ENCODE measurements at places on chromosomes 12 and 14.

DNA sequence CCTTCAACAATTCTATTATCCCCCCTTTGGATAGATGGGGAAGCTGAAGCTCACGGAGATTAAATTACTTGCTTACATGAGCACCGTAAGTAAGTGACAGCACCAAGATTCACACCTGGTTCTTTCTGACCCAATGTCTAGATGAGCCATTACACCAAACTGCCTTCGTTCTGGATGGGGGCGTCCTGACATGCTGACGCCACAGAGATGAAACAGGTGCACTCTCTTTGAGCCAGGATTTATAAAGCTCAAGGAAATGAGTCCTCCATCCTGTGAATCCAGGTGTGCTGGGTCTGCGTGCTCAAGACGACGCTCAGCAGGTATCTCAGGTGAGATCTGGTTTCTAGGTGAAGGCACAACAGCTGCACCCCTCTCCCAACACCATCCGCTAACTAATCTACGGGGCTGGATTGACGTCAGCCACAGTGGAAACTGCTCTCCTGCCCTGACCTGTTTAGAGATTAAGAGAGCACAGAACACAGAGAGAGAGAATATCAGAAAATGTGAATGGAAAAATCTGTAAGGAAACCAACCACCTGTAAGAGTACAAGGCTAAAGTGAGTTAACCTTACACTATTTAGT, 61.6 kb downstream of the KSR2 start:
- no peak for DNase-seq

DNA sequence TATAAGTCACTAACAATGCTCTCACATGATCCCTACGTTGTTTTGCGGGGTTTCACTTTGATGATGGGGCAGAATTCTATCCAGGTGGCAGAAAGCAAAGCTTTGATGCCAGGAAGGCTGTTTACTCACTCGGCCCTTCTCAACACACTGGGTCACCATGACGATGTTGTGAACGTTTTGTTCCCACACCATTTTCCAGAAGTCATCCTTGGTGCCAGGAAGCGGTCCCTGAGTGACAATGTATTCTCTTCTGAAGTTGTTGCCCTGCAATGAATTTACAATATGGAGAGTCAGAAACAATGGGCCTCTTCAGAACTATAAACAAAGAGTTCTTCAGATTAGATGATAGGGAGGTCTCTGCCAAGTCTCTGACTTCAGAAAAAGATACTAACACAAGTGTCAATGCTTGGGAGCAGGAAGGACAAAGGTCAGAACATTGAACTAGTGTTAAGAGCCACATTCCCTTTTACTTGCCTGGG, 101.3 kb downstream of the PTPRB start:
- DNase-seq, result no peak

DNA sequence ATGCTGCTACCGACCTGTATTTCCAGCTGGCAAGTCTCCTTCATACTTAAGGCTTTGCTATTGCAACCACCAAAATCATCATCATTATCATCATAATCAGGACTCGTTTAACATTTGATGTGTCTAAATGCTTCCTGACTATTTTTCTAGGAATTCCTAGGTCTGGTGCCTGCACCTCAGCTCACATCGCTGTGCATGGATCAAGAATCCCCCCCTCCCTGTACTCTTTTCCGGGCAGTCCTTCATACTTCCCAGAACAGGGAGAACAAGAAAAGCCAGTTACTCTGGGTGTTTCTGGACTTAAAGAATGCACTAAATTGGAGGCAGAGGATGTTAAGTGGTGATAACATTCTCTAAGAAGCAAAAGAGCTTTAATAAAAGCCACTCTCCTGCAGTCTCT, 9.4 kb downstream of the ERP27 start:
- no peak for DNase-seq

GRCh38 chr12:94969424-94969823, 34.1 kb downstream of the NDUFA12 start:
- DNase-seq, result no peak

DNA sequence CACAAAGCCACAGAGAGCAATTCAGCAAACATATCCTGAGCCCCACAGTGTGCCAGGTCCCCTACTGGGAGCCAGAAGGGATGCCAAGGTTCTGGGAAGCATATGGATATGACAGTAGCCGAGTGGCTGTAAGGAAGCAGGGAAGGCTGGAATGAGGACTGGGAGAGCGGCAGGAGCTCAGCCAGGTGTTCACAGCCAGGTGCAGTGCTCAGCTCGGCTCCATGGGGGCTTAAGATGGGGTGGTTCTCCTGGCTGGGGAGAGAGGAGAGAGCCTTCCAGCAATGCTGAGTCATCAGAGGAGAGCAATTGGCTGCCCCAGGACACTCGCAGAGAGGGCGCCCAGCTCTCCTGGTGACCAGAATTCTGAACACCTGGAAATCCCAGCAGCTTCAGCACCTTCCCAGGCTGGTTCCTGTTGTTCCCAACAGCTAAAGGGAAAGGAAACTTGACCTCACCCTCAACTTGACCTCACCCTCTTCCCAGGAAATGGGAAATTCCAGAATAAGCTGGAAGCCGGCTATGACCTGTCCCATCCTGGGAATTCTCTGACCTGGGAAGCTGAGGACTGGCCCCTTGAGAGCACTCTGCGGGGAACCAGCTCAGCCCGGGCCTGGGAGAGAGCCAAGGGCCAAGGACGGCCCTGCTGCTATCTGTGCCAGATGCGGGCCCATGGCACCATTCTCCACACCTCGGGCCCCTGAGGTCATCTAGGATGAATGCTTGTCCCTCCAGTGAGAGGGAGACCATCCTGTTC, 34.6 kb downstream of the SLC6A12 start:
- no peak for DNase-seq

GRCh38 chr12:102964872-102965271, 7.4 kb downstream of the ASCL1 start:
- peak; percentile 61 for DNase-seq

DNA sequence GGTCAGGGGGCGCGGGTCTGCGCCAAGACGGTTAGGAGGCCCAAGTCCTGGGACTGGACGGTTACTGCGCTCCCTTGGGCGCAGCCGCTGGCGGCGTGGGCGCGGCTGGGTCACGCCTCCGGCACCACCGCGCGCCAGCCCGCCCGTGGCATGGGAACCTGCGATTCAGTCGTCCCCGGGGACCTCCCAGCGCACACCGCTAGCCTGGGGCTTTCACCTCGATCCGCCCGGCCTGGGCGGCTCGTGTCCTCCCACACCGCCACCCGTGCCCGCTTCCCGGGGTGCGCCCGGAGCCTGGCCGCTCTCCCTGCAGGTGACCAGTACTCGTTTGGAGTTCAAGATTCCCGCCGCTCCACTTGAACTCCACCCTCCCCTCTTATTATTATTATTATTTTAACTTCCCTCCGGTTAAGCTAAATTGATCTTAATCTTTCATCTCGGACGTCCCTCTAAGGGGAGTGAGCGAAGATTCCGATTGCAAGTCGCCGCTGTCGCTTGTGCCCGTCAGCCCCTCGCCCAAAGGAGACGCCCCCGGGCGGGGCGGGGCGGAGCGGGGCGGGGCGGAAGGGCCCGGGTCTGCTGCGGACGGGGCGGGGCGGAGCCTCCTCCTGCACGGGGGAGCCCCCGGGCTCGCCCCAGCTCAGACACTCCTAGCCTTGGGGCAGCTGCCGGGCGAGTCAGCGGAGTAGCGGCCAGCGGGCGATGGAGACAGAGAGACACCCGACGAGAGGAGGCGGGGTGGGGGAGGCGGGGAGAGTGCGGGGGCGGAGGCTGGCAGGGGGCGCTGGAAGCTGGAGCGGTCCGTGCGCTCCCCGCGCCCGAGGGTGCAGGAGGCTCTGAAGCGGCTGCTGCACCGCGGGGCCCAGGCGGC, at the start of gene KCNMB4:
TSS of gene KCNMB4 (plus strand) at position 643 of the 871 bp plus-strand sequence. CDS start 445 bp downstream, outside the sequence.
- DNase-seq, result peak; percentile 92

DNA sequence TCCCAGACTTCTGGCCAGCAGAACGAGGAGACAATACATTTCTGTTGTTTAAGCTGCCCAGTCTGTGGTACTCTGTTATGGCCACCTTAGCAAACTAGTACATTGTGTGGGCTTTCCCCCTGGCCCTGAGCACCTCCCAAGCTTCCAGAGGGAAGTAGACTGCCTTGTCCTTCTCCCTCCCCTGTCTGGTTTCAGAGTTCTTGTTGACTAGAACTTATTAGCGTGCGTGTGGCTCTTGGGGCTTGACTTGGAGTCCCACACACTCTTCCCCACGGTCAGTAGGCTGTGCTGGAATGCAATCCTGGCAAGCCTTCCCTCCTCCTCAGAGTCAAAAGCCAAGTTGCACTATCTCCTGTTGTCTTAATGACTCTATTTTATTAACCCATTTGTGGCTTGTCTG, 27.7 kb downstream of the FBLN5 start:
- DNase-seq, result no peak

- no peak for DNase-seq
Measured at GRCh38 chr14:74064426-74064825, 19.8 kb downstream of the ALDH6A1 start.

GRCh38 chr14:50670196-50670865, 2.2 kb upstream of the SAV1 start:
- DNase-seq, result no peak

- peak; percentile 81 for DNase-seq
Measured at GRCh38 chr14:103522649-103523574, at the start of gene CKB. Gene CKB, minus strand, starts transcription at chr14:103522830. Its CDS starts 337 bp downstream, at chr14:103522493.

DNA sequence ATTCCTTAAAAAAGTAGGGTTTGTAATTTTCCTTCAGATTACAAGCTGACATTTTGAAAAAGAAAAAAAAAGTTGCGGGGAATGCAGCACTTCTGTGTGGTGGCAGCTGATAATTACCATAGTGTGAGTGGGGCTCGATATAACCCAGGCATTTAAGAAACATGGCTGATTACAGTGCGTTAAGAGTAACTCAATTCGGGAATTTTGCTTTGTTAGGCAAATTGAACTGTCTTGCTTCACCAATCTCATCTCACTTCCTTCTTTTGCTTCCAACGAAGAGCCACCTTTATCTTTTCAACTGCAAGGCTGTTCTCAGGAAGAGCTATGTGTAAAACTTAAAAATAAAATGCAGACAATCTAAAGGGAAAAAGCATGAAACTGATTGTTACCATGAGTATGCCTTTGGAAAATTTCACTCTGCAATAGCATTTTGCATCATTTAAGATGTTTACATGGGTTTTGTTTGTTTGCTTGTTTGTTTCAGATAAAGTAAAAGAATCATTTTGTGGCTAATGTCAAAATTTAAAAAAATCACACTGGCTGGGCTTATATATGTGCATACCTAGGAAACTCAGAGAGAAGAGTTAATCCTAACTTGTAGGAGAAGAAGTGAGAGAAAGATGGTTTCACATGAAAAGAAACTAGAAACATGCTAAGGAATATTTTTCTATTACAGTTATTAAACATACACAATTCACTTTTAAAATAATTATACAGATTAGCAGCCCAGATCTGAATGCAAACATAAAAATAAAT, 295.9 kb upstream of the ATP2B1 start:
- no peak for DNase-seq

GRCh38 chr12:2017546-2018337, 13.5 kb upstream of the DCP1B start:
- peak; percentile 32 for DNase-seq

GRCh38 chr12:105013892-105014291, 27.8 kb downstream of the NOPCHAP1 start:
- DNase-seq, result no peak

GRCh38 chr14:105840266-105841021, 314.1 kb downstream of the TMEM121 start:
- DNase-seq, result no peak

GRCh38 chr12:12539028-12539810, 23.4 kb downstream of the DUSP16 start:
- DNase-seq, result no peak

- DNase-seq, result no peak
Measured at GRCh38 chr14:60165547-60165876, 314 bp upstream of the DHRS7 start.

DNA sequence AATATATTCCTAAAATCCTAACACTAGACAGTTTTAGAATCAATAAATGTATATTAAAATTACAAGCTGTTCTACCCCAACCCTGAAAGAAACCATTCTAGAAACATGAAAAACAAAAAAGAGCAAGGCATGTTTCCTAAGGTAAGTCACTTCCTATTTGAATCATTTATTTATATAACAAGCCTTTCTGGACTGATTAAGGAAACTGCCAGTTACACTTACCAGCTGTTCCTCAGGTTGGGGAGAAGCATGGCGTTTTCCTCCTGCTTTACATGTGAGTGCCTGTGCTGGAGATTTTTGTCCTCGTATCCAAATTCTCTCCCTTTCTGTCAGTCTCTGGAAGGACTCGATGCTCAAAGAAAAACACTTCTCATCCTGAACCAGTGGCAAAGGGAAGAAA, 183.3 kb downstream of the EFCAB11 start:
- no peak for DNase-seq

DNA sequence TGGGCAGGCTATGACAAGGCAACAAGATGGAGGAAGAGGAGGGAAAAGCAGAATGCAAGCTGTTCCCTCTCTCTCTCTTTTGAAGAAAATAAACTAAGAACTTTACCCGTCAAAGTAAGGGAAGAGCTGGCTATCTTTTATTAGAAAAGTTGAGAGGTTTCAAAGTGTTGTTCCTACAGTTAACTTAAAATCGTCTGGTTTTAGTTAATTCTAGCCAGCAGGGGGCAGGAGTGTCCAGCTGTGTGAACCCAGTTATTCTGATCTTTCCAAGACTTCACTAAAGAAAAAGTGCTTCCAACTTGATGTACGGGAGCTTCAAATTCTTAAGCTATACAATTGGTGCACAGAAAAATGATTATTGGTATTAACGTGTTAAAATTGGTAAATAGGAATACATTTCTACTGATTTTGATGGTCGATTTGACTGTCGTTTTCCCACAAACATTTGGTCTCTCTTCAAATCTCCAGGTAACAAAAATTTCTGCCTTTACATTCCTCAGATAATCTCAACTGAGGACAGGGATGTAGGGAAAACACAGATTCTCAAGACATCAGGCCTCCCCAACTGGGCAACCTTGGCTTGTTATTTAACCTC, 28.4 kb upstream of the MON2 start:
- DNase-seq, result peak; percentile 62

GRCh38 chr12:29155079-29155478, 6.0 kb downstream of the FAR2 start:
- no peak for DNase-seq

GRCh38 chr12:42118136-42118879, 26.4 kb downstream of the GXYLT1 start:
- DNase-seq, result no peak

DNA sequence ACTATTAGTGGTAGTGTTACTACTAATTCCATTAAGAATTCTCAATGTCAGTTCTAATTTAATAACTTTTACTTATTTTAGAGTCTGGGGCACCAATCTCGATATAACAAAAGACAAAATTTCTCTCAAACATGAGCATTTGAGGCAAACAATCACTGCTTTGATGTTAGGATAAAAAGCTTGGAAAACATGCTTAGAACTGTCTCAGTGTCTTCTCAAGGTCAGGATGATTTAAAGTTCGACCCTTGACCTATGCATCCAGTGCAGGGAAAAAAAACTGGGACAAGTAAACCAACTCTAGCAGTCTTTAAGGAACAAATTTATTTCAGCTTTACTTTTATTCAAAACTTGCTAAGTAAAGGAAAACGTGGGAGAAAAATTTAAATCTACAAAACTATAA, 31.1 kb downstream of the SPTLC2 start:
- DNase-seq, result peak; percentile 33

DNA sequence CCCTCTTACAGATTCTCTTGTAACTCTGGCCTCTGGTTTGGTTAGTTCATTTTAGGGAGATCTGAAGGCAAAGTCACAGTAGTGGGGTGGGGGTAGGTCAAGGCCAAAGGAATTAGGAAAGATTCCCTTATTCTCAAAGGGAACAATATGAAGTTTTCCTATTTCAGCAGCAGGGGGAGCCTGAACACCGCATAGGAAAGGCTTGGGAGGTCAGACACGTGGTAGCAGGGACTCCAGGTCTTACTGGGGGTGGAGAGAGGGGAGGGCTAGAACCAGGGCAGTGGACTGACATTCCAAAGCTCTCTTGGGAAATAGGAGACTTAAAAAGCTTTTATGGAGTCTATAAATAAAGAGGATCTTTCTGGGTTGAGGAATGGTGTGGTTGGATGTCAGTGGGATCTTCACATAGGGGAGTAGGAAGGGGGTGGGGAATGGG, 1.3 kb downstream of the ZC3H10 start:
- peak; percentile 74 for DNase-seq
